ENCODE measurements at places on chromosomes 16 and 17.
A peak's percentile ranks its signal among the peaks of the same experiment; 100 is the strongest.

DNA sequence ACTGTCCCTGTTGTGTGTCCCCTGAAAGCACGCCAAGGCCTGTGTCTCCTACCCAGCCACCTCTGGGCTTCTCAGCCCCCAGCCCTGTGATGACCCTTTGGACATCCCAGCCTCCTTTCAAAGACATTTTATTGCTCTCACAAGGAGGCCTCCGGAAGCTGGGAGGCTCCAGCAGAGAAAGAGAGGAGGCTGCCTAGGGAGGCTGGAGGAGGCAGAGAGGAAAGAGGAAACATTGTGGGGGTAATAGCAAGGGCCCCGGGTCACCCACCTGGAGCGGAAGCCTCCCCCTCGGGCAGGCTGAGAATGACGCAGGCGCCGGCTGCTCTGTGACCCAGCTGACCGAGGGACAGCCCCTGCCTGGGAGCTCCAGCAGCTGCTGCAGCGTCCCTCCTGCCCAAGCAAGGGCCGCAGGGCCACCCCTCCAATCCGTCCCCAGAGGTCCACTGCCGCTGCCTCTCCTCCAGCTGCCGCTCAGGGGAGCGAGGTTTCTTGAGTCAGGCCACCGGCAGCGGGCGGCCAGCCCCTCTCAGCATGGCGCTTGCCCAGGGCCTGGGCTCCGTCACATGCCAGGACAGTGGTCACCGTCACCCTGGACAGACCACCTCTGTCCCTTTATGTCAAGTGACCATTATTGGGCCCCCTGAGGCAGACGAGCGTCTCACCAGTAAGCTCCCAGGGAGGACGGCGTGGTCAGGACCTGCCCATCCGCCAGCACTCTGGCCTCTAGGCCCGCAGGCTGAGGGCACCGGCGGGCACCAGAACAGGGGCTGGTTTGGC lies 29.3 kb downstream of the ACTG1 start:
- peak; percentile 51 for DNase-seq

GRCh38 chr17:50909765-50910605 lies 43.8 kb upstream of the TOB1 start:
- DNase-seq: no peak

DNA sequence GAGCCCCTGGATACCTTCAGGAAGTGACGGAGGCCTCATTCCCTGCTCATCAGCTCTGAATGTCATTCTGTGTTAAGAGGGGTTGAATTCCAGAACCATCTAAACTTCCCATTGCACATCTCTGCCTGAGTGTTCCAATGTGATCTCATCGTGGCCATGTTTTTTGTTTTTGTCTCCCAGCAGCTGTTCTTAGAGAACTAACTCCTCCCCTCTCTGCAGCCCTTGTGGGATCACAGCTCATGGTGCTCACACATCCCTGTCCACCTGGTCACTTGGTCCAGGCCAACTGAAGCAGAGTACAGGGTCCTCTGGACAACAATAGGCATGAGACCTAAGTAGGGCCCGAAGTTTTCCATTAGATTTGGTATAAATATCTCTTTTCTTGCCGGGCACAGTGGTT lies 6.0 kb upstream of the SYT17 start:
- DNase-seq: no peak

- DNase-seq: no peak
Measured at GRCh38 chr16:89801800-89802199, 14.6 kb downstream of the FANCA start.

GRCh38 chr17:14971054-14971453 lies 294.1 kb downstream of the PMP22 start:
- no peak for DNase-seq

DNA sequence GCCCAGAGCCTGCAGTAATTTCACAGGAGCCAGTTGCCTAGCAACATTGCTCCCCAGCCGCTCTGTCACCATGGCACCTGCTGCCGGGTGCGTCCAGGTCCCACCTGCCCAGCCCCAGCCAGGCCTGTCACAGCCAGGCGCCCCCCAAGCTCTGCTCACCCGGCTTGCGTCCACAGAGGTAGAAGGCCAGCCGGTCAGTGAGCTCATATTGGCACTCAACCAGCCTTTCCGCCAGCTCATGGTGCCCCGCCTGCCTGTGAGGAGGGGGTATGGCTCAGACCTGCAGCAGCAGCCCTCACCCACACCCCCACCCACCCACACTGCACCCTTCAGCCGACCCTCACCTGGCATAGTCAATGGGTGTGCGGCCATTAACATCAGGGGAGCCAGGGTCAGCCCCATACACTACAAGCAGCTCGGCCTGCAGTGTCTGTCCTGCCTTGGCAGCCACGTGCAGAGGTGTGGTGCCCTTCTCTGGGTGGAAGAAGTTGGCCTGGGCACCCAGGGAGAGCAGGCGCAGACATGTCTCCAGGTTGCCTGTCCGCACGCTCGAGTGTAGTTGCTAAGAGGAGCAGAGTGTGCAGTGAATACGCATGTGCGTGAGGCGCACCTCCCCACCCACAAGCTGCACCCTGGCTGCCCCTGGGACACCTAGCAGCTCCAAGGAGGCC lies 7.7 kb downstream of the GIT1 start:
- no peak for DNase-seq

Data from OCI-LY7 (cell line).